ENCODE measurements at places on chromosomes 5 and 9.

GRCh38 chr5:72101828-72102227 lies 5.4 kb upstream of the MAP1B start:
- DNase-seq, result no peak

- DNase-seq, result peak; percentile 88
Measured at GRCh38 chr9:83978992-83979811, 813 bp downstream of the HNRNPK start.

DNA sequence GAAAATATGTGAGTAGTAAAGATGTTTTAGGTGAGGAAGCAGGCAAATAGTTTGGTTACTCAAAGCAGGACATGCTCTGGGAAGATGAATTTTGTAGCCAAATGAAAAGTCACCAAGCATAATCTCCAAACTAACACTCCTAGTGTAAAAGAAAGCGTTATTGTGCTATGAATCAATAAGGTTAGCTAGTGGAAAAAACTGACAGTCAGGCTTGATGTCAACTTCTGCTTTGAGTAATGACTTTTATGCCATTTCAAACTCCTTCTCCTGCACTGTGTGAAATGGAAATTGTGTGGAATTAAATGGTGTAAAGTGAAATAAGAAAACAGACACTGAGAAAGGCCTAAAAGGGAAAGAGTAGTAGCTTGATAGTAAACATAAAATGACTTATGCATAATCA lies 637.2 kb upstream of the DMAC1 start:
- no peak for DNase-seq

DNA sequence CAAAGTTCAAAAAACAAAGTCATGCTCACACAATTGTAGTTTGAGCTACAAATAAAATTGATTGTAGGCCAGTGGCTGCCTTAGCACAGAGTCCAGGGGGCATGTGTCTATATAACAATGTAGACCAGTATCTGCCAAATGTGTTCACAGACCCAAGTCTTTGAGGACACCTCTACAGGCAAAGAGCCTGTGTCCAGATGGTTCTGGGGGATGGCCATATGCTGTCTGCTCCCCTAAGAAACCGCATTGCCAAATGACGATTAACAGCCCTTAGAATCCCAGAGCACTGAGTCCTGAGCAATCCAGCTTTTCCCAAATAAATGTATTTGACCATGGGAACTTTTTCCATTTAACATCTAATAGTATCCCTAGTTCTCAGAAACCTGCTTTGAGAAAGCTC lies 169.6 kb downstream of the ADCY2 start:
- no peak for DNase-seq

- peak; percentile 85 for DNase-seq
Measured at GRCh38 chr9:113622600-113623400, 159.3 kb downstream of the RGS3 start.

DNA sequence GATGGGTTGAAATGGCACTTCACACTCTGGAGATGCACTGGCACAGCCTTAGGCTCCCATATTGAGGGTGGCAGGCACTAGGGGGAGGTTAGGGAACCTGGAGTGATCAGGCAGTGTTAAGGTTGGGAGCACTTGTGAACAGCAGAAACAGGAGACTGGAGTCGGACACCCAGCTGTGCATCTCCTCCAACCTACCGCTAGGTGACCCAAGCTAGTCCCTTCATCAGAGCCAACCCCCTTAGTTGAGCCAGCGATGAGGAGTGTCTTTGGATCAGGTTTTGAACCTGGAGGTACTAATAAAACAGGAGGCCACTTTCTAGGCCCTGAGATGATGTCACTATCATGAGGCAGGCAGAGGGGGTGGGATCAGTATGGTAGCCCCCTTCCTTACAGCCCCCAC lies 1.7 kb downstream of the ACTL7B start:
- no peak for DNase-seq

DNA sequence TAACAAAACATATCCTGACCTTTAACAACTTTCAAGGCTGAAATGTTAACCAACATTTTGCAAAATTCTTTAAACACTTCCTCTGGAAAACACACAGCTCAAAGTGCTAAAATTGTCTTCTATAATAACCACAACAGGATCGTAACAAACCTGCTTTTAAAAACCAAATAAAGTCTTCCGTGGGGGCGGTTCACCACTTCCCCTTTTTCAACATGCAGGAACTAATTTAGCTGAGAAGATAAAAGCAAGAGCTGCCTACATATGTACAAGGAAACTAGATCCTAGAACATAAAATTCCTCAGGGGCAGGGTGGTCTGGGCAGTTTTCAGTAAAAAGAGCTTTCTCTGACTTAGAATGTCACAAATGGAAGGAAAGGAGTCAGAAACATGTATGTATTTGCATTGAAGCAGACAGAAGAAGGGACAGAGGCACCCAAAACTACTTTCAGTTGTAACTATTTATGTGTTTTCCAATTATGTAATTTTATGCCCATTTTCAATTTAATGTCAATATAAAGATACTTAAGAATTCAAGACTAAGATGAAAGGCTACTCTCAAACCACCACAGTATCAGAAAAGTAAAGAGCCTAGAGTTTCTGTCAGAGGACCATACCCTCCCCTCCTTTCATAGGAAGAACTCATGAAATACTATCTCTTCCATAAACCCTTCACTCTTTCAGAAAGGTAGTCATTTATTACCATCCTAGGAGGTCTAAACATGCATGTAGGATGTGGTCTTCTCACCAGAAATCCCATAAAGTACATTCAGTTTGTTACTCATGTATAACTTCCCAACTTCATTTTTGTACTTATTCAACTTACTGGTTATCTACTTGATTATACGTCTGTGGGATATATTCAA lies 185.9 kb upstream of the RASA1 start:
- DNase-seq, result no peak

- DNase-seq, result no peak
Measured at GRCh38 chr5:62920856-62921255, 342.2 kb downstream of the LRRC70 start.

- DNase-seq, result no peak
Measured at GRCh38 chr5:179311091-179311470, 34.2 kb downstream of the ADAMTS2 start.

GRCh38 chr9:33687779-33688178 lies 107.6 kb upstream of the PRSS3 start:
- DNase-seq, result no peak

GRCh38 chr5:1393571-1394501 lies 48.9 kb upstream of the CLPTM1L start:
- no peak for DNase-seq

- no peak for DNase-seq
Measured at GRCh38 chr5:96880444-96881164, 4.3 kb downstream of the ERAP2 start.

- no peak for DNase-seq
Measured at GRCh38 chr9:133111808-133112662, 9.0 kb downstream of the RALGDS start.

GRCh38 chr9:82593501-82593900 lies 469.4 kb downstream of the RASEF start:
- DNase-seq, result no peak

- DNase-seq, result no peak
Measured at GRCh38 chr5:6430418-6431028, 18.1 kb upstream of the UBE2QL1 start.

DNA sequence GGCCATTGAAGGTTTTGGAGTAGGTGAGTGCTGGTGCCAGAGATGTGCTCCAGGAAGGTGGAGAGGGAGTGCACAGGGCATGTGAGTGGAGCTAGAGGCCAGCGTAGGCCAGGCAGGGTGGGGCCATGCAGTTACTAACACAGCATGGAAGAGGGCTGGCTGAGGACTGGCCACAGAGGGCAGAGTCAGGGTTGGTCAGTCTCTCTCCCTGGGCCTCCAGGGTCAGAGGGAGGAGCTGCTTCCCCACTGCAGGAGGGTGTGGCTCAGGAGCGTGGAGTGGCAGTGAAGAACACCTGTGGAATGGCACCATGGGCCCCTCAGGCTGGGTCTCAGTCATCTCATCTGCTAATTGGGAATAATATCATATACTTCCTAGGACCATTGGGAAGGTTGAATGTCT lies 167.7 kb downstream of the MACROH2A1 start:
- no peak for DNase-seq

GRCh38 chr5:172533399-172534228 lies 79.3 kb upstream of the SH3PXD2B start:
- no peak for DNase-seq

GRCh38 chr9:16267281-16268066 lies 603.0 kb downstream of the BNC2 start:
- DNase-seq, result no peak

GRCh38 chr9:87342743-87343142 lies 154.9 kb upstream of the DAPK1 start:
- DNase-seq, result no peak

DNA sequence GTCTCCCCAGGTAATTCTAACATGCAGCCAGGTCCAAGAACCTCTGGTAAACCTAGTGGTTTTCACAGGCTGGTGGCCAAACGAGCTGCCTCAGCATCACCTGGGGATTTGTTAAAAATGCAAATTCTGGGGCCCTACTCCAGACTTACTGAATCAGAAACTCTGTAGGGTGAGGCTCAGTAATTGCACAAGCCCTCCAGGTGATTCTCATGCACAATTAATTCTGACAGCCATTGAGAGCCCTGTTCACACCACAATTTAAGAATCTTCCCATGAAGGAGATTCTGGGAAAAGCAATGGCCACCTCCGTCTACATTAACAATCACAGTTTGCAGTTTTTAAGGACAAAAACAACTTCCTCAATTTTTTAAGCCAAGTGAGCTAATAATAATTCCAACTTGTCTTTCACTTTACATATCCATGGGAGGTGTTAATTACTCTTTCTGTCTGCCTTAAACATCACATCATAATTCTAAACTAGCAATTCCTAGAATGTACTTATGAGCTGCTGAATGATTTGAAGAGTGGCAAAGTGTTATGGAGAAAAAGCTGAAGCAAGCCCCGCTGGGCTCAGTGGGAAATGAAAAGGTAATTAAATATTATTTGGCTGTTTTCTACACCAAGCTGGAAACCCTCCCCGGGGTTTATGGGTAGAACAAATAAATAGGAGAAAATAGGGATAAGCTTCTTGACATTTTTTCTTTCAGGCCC lies 70.0 kb downstream of the GLDC start:
- no peak for DNase-seq

DNA sequence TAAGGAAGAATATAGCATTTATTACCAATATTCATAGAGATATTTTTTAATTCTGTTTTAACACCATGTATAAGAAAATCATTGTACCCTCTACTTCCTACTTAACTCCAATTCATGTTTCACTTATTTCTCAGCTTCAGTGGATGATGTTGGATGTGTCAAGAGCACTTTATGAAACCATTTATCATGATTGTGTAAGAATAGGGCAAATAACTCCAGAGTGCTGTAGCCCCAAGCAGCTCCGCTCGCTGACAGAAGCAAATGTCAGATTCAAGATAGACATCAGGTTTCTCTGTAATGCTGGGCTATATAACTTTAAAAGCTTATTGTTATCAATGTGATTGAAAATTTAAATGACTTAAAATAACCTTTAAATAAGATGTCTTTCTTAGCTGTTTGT lies 50.4 kb downstream of the MAST4 start:
- DNase-seq, result no peak

DNA sequence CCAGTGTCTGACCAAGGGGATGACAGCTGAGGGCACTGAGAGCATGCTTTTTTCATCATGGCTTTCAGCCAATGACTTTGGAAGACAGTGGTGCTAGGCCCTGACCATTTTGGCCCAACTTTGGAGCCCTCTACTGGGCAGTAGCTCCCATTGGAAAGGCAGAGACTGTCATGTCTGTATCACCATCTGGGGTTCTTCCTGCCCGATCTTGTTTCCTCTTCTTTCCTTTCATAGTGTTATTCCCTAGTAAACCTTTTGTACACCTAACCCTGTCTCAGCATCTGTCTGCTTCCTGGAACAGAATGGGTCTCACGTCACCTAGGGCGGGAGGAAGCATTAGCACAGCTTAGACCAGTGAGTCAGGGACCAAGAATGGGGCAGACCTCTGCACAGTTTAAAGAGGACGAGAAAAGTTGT lies 97.4 kb upstream of the MAST4 start:
- no peak for DNase-seq

GRCh38 chr9:2158111-2158610 lies 143.0 kb downstream of the SMARCA2 start:
- no peak for DNase-seq

DNA sequence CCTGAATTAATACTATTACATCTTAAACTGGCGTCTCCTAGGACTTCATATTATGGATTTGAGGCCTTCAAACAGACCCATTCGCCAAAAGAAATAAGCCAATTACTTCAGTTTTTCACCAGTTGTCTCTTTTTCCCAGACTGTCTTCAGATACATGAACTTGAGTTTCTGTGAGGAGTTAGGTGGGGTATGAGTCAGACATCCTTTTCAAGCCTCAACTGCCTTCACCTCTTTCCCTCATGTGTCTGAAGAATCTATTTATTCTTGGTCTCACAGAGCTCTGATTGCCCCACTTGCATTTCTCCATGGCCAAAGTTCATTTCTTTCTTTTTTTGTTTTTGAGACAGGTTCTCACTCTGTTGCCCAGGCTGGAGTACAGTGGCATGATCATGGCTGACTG lies 12.5 kb downstream of the WNT8A start:
- DNase-seq, result no peak

DNA sequence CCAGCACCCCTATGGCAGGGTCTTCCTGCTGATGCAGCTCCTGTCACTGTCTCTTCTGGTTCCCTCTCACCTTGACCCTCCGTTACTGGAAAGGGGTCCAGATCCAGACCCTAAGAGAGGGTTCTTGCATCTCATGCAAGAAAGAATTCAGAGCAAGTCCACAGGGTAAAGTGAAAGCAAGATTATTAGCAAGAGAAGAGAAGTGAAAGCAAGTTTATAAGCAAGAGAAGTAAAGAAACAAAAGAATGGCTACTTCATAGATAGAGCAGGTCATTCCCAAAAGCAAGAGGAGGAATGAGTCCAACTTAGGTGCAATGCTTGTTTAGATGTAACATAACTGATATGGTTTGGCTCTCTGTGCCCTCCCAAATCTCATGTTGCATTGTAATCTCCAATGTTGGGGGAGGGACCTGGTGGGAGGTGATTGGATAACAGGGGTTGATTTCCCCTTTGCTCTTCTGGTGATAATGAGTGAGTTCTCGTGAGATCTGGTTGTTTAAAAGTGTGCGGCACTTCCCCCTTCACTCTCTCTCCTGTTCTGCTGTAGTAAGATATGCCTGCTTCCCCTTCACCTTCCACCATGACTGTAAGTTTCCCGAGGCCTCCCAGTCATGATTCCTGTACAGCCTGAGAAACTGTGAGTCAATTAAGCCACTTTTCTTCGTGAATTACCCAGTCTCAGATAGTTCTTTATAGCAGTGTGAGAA lies 183.3 kb downstream of the MED10 start:
- DNase-seq, result no peak

DNA sequence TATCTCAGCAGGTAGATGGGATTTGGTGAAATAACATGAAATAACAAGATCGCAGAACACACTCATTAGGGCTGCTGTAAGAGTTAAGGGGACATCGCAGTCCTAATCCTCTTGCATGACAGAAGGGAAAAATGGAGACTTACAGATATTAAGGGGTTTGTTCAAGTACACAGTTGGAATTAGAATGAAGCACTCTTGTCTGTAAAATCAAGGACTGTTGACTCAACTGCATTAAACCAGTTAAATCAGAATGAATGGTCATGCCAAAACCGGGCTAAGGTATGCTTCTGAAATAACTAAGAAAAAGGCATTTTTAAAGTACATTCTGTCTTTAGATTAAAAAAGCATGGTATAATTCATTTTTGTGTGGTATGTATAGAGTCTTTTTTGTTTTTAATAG lies 95.9 kb downstream of the FBXL7 start:
- no peak for DNase-seq

- no peak for DNase-seq
Measured at GRCh38 chr9:83423815-83424707, 114.1 kb downstream of the FRMD3 start.

GRCh38 chr9:112793213-112793810 lies 42.8 kb downstream of the SNX30 start:
- DNase-seq, result peak; percentile 53

- DNase-seq, result peak; percentile 19
Measured at GRCh38 chr9:101326501-101326900, 58.3 kb downstream of the BAAT start.

Data from NCI-H1436 (cell line).